Astrocyte (in vitro differentiated cells and primary cell): ENCODE measurements at places on chromosomes 13 and 19.

DNA sequence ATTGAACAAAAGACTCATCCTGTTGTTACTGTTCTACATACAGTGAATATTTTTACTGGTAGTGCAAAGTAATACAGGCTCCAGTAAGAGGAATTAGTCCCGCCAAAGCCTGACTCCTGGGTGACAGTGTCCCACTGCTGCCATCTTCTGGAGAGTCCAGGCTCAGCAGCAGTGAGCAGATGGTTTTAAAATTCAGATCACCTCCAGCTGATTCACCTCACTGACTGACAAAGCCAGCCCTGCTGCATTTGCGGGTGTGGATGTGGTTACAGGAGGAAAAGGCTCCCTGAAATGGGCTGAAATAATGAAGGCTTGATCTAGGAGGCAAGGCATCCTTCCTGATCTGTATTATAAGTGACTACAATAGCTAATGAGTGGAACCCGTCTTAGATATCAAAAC lies 18.3 kb downstream of the PABPC3 start:
- DNase-seq, result peak; percentile 41

GRCh38 chr13:33057019-33057780 lies 41.0 kb downstream of the KL start:
- no peak for DNase-seq

- no peak for DNase-seq
These were observed 10.6 kb downstream of the HNRNPUL1 start for GRCh38 chr19:41274802-41275201.

GRCh38 chr19:28420811-28421550 lies 792.0 kb downstream of the UQCRFS1 start:
- peak; percentile 71 for DNase-seq

- no peak for DNase-seq
These were observed 3.2 kb downstream of the TEX30 start for GRCh38 chr13:102770435-102770834.

DNA sequence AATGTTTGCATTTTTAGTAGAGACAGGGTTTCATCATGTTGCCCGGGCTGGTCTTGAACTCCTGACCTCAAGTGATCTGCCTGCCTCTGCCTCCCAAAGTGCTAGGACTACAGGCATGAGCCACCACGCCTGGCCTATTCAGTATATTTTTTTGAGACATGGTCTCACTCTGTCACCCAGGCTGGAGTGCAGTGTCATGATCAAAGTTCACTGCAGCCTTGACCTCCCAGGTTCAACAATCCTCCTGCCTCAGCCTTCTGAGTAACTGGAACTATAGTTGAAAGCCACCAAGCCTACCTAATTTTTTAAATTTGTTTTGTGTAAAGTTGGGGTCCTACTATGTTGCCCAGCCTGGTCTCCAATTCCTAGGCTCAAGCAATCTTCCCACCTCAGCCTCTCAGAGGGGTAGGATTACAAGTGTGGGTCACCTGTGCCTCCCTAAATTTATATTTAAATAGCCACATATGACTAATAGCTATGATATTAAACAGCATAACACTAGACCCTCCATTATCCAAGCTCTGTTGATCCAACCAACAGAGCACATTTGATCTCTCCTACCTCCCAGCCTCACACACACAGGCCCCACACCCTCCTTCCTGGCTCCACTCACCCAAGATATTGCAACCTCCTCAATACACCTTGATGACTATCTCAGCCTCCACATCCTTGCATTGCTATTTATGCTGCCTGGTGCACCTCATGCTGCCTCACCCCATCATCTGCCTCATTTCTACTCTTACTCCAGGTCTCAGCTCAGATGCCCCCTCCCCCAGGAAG lies 2.1 kb upstream of the CEACAM19 start:
- no peak for DNase-seq

GRCh38 chr13:106649495-106649894 lies 81.6 kb upstream of the ARGLU1 start:
- peak; percentile 51 for DNase-seq

GRCh38 chr19:30679153-30679702 lies 307.0 kb downstream of the ZNF536 start:
- no peak for DNase-seq

GRCh38 chr19:40960780-40961179 lies 30.3 kb upstream of the CYP2B6 start:
- no peak for DNase-seq

DNA sequence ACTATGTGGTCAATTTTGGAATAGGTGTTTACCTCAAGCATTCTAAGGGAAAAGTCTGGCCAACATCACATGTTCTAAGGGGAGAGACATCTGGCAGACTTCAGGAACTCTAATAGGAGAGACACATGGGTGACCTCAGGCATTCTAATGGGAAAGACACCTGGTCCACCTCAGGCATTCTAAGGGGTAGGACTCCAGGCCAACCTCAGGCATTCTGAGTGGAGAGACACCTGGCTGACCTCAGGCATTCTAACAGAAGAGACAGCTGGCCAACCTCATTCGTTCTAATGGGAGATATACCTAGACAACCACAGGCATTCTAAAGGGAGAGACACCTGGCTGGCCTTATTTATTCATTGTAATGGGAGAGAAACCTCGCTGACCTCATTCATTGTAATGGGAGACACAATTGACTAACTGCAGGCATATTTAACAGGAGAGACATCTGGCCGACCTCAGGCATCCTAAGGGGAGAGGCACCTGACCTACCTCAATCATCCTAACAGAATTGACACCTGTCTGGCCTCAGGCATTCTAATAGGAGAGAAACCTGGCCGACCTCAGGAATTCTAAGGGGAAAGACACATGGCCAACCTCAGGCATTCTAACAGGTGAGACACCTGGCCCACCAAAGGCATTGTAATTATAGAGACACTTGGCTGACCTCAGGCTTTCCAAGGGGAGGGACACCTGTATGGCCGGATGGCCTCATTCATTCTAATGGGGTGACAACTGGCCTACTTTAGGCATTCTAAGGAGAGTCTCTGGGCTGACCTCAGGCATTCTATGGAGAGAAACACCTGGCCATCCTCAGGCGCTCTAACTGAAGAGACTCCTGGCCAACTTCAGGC lies 1346.8 kb downstream of the UQCRFS1 start:
- DNase-seq, result no peak

DNA sequence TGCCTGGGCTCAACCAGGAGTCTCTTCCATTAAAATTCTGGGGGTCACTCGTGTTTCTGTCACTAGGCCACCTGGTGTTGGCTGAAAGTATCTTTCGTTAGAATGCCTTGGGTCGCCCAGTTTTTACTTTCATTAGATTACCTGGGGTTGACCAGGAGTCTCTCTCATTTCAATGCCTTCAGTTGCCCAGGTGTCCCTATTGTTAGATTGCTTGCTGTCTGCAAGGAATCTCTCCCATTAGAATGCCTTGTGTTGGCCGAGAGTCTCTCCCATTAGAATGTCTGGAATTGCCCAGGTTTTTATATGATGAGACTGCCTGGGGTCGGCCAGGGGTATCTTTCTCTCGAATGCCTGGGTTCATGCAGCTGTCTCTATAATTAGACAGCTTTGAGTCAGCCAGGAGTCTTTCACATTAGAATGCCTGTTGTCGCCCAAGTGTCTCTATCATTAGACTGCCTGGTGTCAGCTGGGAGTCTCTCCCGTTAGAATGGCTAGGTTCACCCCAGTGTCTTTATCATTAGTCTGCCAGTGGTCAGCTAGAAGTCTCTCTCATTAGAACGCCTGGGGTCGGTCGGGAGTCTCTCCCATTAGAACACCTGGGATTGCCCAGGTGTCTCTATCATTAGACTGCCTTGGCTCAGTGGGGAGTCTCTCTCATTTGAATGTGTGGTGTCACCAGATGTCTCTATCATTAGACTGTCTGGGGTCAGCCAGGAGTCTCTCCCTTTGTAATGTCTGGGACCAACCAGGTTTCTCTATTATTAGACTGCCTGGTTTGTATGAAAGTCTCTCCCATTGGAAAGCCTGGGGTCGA lies 1446.8 kb downstream of the UQCRFS1 start:
- no peak for DNase-seq

GRCh38 chr13:97256343-97256783 lies 34.2 kb downstream of the MBNL2 start:
- peak; percentile 99 for DNase-seq

- DNase-seq, result peak; percentile 1
These were observed 80.9 kb upstream of the SHISA2 start for GRCh38 chr13:26132756-26133155.

DNA sequence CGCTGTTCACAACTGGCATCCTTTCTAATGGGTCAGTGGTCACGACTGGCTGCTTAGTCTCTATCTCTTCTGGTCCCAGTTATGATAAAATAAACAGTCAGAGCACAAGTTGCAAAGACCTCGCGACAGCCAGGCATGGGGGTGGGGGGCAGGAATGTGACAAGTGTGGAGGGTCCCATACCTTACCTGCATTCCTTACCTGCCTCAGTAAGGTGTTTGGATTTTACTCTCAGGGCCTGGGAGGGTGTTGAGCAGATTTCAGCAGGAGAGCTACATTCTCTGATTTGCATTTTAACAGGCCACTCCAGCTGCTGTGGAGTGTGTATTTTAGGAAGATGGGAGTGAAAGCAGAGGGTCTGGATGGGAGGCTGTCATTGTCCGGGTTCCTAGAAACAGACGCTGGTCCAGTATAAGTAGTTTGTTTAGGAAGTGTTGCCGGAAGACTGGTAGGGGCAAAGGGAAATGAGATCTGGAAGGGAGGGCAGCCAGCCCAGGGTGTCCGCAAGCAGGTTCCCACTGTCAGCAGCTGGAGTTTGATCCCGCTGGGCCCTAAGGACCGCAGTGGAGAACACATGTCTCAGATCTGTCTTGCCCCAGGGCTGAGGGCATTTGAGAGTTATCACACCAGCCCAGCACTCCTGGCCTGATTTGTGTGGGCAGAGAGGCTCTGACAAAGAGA lies 920.0 kb downstream of the UQCRFS1 start:
- DNase-seq, result no peak

GRCh38 chr19:42542791-42543190 lies 14.5 kb upstream of the CEACAM1 start:
- DNase-seq, result no peak

DNA sequence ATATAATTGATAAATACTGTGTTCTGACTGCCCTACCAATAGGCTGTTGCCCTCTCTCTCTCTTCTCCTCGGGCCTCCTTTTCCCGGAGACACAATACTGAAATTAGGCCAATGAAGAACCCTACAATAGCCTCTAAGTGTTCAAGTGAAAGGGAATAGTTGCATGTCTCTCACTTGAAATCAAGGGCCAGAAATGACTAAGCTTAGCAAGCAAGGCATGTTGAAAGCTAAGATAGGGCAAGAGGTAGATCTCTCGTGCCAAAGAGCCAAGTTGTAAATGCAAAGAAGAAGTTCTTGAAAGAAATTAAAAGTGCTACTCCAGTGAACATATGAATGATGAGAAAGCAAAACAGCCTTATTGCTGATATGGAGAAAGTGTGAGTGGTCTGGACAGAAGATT lies 13.3 kb downstream of the KATNAL1 start:
- DNase-seq, result no peak

GRCh38 chr13:33583398-33583797 lies 234.6 kb upstream of the RFC3 start:
- DNase-seq, result no peak

DNA sequence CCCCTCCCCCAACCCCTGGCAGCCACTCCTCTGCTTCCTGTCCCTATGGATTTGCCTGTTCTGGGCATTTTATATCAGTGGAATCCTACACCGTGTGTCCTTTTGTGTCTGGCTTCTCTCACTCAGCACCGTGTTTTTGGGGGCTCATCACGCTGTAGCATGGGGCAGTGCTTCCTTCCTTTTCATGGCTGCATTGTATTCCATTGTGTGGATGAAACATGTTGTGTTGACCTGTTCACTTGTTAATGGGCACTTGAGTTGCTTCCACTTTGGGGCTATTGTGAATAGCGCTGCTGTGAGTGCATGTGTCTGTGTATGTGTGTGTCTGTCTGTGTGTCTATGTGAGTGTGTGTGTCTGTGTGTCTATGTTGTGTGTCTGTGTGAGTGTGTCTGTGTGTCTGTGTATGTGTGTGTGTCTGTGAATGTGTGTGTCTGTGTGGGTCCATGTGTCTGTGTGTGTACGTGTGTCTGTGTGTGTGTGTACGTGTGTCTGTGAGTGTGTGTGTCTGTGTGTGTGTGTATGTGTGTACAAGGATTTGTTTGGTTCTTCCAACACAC lies 57.2 kb downstream of the AP1M1 start:
- no peak for DNase-seq

DNA sequence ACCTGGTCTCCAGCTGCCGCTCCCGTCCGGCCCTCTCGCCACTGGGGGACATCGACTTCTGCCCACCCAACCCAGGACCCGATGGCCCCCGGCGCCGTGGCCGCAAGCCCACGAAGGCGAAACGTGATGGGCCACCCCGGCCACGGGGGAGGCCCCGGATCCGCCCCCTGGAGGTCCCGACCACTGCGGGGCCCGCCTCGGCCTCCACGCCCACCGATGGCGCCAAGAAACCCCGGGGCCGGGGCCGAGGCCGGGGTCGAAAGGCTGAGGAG lies 6.7 kb downstream of the PRR12 start:
- DNase-seq, result no peak

DNA sequence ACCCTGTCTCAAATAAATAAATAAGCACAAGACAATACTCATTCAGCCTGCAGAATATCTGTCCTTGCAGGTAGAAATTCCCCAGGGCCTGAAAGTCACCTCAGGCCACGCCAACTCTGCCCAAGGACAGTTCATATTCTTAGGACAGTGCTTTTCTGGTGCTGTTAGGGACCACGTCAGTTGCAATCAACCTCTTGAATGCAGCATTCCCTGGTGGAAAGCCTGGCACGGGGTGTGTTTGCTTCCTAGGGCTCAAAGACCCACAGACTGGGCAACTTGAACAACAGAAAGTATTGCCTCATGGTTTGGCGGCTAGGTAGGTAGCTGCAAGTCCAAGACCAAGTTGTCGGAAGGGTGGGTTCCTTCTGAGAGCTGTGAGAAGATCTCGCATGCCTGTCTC lies 160.3 kb downstream of the KCTD15 start:
- DNase-seq, result no peak

GRCh38 chr13:19991531-19991930 lies 33.0 kb downstream of the ZMYM2 start:
- no peak for DNase-seq

GRCh38 chr19:16518061-16518460 lies 21.9 kb downstream of the C19orf44 start:
- no peak for DNase-seq

GRCh38 chr13:90445179-90445578 lies 902.3 kb upstream of the MIR17HG start:
- peak; percentile 97 for DNase-seq

- peak; percentile 18 for DNase-seq
These were observed 8.4 kb upstream of the BCAM start for GRCh38 chr19:44800461-44800860.

GRCh38 chr13:49791711-49792549 lies 552 bp downstream of the KPNA3 start:
- peak; percentile 16 for DNase-seq

DNA sequence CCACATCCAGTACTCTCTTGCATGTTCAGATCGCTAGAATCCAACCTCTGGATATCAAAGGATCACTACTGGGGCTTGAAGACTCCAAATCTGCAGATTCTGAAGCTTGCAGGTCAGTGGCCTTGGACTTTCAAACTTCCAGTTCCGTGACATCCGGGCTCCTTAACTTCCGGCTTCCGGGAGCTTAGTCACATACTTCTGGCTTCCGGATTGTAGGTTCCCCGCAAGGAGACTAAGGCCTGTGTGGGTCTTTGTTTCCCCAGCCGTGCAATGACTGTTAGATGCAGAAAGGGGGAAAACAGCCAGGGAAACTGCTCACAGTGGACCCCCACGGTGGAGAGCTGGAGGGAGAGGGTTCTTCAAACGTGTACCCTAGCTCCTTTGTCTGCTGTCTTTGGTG lies 41.4 kb downstream of the ZNF333 start:
- DNase-seq, result no peak

GRCh38 chr13:102276404-102276803 lies 125.4 kb downstream of the FGF14 start:
- DNase-seq, result no peak
